ENCODE measurements at places on chromosomes 6 and 20.

DNA sequence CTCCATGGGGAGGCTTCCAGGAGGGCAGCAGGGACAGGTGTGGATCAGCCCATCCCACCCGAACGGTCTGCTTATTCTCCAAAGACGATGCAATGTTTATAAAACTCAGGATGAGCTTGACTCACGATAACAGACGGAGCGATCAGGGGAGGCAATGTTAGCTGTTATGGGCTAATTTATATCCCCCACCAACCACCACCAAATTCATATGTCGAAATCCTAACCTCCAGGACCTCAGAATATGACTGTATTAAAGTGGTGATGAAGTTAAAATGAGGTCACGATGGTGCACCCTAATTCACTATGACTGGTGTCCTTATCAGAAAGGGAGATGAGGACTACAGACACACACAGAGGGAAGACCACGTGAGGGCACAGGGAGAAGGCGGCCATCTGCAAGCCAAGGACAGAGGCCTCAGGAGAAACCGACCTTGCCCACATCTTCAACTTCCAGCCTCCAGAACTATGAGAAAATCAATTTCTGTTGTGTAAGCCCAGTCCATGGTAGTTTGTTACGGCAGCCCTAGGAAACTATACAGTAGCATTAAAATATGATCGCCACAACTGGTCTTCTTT lies 7.0 kb downstream of the ADTRP start:
- DNase-seq, result no peak

DNA sequence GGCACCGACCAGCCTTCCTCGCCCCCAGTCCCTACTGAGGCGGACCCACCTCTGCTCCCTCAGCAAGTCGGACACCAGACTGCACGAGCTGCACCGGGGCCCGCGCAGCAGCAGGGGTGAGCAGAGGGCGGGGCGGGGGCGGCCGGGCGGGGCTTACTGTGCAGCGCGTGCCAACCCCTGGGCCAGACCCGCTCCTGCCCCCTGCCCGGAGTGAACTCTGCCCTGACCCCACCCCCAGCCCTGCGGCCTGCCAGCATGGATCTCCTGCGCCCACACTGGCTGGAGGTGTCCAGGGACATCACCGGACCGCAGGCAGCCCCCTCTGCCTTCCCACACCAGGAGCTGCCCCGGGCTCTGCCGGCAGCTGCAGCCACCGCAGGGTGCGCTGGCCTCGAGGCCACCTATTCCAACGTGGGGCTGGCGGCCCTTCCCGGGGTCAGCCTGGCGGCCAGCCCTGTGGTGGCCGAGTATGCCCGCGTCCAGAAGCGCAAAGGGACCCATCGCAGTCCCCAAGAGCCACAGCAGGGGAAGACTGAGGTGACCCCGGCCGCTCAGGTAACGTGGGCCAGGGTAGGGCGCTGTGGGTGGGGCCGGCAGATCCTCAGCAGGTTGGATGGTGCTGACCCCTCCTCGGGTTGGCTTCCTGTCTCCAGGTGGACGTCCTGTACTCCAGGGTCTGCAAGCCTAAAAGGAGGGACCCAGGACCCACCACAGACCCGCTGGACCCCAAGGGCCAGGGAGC lies 1.5 kb upstream of the SLC2A4RG start:
- peak; percentile 47 for DNase-seq

DNA sequence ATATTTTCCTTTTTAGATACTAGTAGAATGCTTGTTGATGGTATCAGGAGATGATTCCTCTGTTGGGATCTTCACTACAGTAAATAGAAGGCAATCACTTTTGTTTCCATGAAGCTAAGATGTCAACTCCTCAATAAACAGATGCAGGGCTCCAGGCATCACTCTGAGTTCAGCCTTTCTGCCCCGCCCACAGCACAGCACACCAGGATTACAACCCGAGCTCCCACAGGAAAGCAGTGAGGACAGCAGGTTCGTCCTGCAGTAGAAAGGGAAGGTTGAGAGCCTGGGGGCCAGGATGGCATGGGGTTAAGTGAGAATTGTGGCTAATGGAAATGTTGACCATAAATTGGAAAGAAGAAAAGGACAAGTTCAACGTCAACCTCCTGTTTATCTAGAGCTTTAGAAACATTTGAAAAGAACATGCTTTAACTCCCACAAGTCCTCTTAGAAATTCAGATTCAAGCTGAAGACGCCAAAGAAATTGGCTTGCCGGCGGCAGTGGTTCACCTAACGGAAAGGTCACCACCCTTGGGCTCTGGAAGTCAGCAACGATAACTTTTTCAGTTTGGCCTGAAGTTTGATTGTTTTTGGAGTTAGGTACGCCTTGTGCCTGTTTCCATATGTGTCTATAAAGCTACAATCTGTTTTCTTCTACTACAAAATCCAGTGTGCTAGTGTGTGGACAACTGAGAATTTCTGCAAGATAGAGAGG lies 144.4 kb upstream of the PDE10A start:
- no peak for DNase-seq

- no peak for DNase-seq
Measured at GRCh38 chr20:53929974-53930650, 140.3 kb downstream of the BCAS1 start.

DNA sequence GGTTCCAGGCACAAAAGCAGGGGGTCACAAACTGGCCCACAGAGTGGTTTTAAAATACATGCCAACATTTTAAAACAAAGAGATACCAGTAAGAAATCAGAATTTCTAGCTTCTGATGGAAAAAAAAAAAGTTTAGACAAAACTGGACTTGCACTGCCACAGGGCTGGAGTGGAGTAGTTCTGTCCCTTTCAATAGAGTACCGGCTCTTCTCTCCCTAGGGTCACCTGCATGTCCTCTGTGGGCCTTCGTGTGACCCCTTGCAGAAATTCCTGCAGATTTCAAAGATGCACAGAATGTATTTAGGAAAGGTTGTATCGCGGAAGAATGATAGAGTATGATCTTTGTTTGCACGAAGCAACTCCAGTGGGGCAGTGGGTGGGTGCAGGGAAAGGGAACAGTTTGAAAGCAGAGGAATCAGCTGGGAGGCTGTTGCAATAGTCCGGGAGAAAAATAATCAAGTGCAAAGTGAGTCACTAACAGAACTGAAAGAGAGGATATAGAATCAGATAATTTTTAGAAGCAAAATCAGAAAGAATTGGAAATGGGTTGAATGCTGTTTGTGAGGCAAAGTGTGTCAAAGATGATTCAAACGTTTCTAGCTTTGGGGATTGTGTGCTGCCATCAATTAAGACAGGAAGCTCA lies 97.3 kb upstream of the STXBP5 start:
- no peak for DNase-seq

DNA sequence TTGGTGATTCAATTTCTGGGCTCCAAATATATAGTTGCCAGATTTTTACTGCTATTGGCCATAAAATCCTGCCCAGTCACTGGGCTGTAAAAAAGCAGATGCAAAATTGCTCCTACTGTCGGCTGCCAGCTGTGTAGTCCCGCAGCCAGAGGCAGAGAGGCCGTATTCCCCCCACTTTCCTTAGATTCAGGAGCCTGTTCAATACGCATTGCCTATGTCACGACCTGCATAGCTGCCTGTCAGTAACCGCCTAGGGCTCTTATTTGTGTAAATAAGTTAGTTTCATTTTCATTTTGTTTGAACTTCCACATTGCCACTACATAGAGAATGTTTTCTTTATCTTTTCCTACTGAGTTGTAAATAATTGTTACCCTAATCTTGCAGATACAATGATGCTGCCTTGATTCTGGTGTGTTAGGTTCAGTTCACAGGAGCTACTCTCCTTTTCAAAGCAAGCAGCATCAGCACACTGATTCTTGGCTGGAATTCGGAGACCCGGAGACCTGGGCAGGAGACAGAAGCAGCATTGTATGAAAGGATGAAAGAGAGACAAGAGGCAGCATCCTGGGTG lies 46.0 kb upstream of the UST start:
- no peak for DNase-seq

DNA sequence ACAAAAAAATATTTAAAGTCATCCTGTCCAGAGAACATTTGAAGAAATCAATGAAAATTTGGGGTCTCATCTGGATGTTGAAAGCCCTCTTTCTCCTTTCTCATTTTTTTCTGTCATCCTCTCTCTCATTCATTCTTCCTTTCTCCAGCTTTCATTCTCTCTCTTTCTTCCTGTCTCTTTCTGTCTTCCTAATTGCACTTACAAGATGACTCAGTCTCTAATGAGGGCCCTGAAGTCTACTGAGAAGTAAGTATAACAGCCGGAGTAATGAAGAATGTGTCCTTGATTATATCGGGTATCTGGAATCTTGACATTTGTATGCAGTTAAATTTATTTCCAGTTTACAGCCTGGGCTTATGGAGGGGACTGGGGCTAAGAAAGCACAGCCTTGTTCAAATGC lies 232.2 kb upstream of the SULF2 start:
- no peak for DNase-seq

DNA sequence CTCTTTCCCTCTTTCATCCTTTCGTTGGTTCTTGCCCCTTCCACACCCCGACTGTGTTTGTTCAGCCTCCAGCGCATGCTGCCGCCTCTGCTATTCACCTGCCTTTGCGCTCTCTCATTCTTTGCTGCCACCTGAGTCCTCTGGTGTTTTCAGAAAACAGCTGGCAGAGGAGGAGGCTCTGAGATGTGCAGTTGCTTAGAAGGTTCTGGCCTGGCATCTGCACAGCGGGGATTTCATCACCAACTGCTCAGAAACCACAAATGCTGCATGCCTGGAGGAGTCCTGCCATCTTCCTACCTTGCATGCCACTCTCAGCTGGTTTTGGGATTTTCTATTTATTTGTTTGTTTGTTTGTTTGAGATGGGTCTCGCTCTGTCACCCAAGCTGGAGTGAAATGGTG lies 39.2 kb upstream of the CLDN20 start:
- DNase-seq, result no peak

DNA sequence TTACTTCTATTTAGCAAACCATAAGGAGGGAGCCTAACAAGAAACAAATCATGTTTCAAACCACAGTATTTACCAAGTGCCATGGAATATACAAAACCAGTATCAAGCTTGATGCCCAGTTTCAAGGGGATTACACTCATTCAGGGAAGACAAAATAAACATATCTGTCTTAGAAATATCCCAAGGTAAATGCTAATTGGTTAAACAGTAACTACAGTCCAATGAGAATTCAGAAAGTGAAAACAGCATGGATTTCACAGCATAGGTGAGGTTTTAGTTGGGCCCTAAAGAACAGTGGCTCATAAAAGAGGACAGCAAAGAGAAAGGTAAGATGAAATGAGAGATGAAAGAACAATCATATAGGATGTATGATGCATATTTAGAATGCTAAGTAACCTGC lies 110.3 kb downstream of the CHD6 start:
- no peak for DNase-seq
